ENCODE measurements at places on chromosomes 16 and 17. TPM values are rescaled to one million over a fixed set of nuclear protein-coding genes. Genes with fewer than 3 reads are reported as not detected.

- H3K36me3 ChIP-seq, result peaks cover 65% of the 10 kb centered on the region
- no peak for DNase-seq
- H3K4me3 ChIP-seq, result no peak overlapping the region
- no peak overlapping the region for H3K27ac ChIP-seq
- no peaks in the 10 kb centered on the region for H3K27me3 ChIP-seq
Measured at GRCh38 chr17:5481451-5481850, 4.5 kb downstream of the DERL2 start.

GRCh38 chr16:83898463-83899271, at the start of gene MLYCD:
TSS of gene MLYCD (plus strand) at chr16:83899115. CDS start at chr16:83899145, 30 bp downstream.
- DNase-seq, result peak; percentile 89
- H3K36me3 ChIP-seq, result no peaks in the 10 kb centered on the region
- H3K27ac ChIP-seq, result peak within 1 kb of the TSS; percentile 99
- no peaks in the 10 kb centered on the region for H3K27me3 ChIP-seq

The CD300LB gene
- total RNA-seq, result 0.31 TPM

DNA sequence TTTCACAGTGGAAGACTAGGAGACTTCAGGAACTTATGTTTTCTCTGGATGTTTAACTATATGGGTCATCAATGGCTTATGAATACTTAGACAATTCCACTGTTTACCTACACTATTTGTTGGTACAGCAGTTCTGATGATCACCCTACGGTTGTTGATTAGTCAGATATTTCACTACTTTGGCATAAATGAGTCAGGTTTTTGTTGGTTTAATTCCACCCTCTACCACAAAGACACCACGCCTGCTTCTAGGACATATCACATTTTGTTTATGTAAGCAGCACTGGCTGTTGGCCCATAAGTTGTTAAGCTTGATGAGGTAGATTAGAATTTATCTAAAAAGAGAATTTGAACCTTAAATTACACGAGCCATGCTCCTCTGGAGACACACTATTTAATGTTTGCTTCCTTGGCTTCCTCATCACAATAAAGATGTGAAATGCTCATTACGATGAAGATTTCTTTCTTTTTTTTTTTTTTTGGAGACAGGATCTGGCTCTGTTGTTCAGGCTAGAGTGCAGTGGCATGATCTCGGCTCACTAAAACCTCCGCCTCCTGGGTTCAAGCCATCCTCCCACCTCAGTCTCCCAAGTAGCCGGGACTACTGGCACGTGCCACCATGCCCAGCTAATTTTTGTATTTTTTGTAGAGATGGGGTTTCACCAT, 4.3 kb downstream of the GDE1 start:
- no peak for DNase-seq
- no peak overlapping the region for H3K4me3 ChIP-seq
- no peaks in the 10 kb centered on the region for H3K27me3 ChIP-seq
- H3K36me3 ChIP-seq, result peaks cover 20% of the 10 kb centered on the region

- H3K27ac ChIP-seq, result no peak overlapping the region
- H3K36me3 ChIP-seq, result no peaks in the 10 kb centered on the region
- no peaks in the 10 kb centered on the region for H3K4me1 ChIP-seq
- H3K27me3 ChIP-seq, result no peaks in the 10 kb centered on the region
- no peak for DNase-seq
- no peak overlapping the region for H3K4me3 ChIP-seq
Measured at GRCh38 chr16:56872863-56873391, 7.9 kb downstream of the SLC12A3 start.

DNA sequence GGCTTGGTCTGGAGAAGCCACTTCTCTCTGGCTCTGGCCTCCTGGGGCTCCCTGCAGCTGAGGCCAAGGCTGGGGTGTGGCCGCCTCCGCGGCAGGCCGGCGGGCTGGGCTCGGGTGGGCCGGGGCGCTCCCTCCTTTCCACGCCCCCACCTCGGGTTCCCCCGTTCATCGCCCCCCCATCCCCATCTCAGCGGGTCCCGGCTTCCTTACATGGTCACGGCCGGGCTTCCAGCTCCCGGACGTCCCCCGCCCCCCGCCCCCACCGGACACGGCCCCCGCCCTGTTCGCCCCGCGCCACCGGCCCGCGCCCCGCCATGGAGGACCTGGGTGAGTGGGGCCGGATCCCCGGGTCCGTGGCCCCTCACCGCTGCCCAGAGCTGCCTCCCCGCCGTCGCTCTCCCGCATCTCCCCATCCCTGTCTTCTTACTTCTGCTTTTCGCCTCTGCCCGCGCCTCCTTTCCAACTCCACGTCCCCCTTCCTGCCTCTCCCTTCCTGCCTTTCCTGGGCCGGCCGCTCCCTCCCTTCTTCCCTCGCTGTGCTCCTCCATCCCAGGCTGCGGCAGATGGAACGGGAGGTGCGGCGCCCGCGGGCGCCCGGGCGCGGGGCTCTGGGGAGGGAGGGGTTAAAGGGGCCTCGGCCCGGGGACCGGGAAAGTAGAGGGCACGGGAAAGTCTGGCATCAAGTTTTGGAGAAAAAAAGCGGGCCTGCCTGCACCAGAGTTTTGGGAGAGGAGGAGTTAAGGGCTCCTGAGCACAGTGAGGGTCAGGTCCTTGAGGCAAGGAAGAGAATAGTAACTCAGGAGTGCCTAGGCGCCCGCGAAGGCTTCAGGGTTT, at the start of gene TGFB1I1:
Gene TGFB1I1 (plus strand): TSS at position 278 of the 834 bp plus-strand sequence. CDS start 37 bp downstream, at position 315.
- H3K4me1 ChIP-seq, result peaks cover 25% of the 10 kb centered on the region
- H3K36me3 ChIP-seq, result peaks cover 39% of the 10 kb centered on the region
- H3K4me3 ChIP-seq, result peak within 1 kb of the TSS; percentile 83
- H3K27me3 ChIP-seq, result no peaks in the 10 kb centered on the region
- peak; percentile 74 for DNase-seq

- no peak overlapping the region for H3K27ac ChIP-seq
- H3K4me3 ChIP-seq, result no peak overlapping the region
- no peaks in the 10 kb centered on the region for H3K4me1 ChIP-seq
- no peak for DNase-seq
- H3K27me3 ChIP-seq, result no peaks in the 10 kb centered on the region
- H3K36me3 ChIP-seq, result no peaks in the 10 kb centered on the region
Measured at GRCh38 chr16:12429756-12430155, 373.9 kb downstream of the CPPED1 start.

DNA sequence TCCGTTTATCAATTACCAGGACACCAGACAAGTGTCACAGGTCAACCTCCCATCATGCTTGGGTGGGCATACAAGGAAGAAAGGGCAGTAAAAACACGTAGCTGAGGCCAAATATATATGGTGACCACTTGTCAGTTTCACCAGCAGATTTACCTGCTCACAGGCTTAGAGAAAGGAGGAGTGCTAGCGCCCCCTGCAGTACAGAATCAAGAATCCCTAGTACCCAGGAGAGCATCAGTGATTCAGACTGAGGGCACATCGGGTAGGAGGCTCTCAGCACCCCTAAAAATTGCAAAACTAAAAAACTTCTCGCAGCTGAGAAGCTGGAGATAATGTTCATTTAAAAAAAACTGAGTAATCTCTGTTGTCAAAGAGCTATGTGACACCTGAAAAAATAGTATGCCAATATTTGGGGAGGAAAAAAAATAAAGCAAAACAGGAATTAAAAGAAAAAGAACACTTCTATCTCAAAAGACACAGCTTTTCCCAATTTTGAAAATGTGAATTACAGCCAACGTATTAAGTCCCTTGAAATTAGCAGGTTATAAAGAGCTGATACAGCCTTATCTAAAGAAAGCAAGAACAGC, 21.2 kb upstream of the MON1B start:
- no peak for DNase-seq
- no peaks in the 10 kb centered on the region for H3K27me3 ChIP-seq
- H3K4me3 ChIP-seq, result no peak overlapping the region
- no peaks in the 10 kb centered on the region for H3K36me3 ChIP-seq
- no peak overlapping the region for H3K27ac ChIP-seq

The HCRT gene
- total RNA-seq, result not detected

The PLEKHH3 gene
- total RNA-seq, result 14.5 TPM

The ABCC11 gene
- total RNA-seq, result not detected

GRCh38 chr16:1485847-1486496, 2.8 kb downstream of the PTX4 start:
- H3K27ac ChIP-seq, result no peak overlapping the region
- no peaks in the 10 kb centered on the region for H3K4me1 ChIP-seq
- no peak overlapping the region for H3K4me3 ChIP-seq
- DNase-seq, result no peak
- H3K27me3 ChIP-seq, result no peaks in the 10 kb centered on the region
- H3K36me3 ChIP-seq, result no peaks in the 10 kb centered on the region

The TRPV3 gene
- 0.51 TPM for total RNA-seq

DNA sequence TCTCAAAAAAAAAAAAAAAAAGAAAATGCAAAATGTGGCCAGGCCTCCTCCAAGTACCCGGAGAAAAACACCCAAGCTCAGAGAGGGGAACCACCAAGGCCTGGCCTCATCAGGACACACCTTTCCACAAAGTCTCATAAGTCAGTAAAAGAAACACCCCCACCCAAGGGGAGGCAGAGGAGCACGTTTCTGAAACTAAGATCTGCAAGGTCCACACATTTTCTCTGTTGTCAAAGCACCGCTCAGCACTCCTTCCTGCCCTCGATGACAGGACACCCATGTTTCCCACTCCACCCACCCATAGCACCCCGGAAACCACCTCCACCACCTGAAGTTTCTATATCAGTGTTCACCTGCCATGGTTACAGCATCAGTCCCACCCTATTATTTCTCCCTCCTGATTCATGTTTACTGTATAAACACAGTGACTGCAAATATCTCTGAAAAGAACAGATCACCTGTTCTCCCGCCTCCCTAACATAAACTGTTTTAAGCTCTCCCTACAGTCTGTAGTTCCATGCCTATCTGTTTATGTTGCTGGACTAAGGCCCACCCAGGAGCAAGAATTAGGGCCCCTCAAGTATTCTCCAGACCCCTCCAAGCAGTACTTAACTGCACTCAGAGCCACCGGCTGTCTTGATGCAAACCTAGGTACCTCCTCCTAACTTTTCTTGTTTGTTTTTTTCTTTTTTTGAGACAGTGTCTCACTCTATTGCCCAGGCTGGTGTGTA, 2.0 kb downstream of the CORO7 start:
- H3K27ac ChIP-seq, result no peak overlapping the region
- DNase-seq, result no peak
- H3K4me3 ChIP-seq, result no peak overlapping the region
- H3K27me3 ChIP-seq, result no peaks in the 10 kb centered on the region
- no peaks in the 10 kb centered on the region for H3K36me3 ChIP-seq
- H3K4me1 ChIP-seq, result peaks cover 46% of the 10 kb centered on the region

The CLEC3A gene
- not detected for total RNA-seq

DNA sequence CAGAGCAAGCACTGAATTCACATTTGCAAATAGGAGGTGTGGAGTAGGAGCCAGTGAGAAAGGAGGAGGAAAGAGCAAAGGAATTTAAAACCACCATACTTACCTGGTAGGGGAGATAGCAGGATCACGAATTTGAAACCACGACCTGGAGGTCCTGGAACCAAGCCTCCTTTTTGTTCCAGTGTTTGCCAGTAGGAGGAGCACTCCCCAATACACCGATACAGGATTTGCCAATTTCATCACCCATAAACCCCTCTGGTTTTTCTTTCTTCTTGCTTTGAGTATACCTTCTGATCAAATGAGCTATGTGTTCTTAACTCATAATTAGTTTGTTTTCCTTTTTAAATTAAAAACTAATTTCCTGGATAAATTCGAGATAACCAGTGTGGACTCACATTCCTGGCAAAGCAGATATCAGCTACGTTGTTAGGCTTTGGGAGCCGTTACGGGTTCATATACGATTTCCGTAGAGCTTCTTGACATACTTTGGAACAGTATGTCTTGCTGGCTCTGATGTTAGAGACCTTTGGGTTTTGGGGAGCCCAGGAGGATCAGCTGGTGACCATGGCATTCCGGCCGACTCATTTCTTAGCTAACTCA, 22.7 kb downstream of the BCO1 start:
- no peaks in the 10 kb centered on the region for H3K36me3 ChIP-seq
- no peak overlapping the region for H3K4me3 ChIP-seq
- no peak for DNase-seq

Measured in right atrium auricular region (tissue), 2 donors.